ENCODE measurements at places on chromosomes 5 and 9.

DNA sequence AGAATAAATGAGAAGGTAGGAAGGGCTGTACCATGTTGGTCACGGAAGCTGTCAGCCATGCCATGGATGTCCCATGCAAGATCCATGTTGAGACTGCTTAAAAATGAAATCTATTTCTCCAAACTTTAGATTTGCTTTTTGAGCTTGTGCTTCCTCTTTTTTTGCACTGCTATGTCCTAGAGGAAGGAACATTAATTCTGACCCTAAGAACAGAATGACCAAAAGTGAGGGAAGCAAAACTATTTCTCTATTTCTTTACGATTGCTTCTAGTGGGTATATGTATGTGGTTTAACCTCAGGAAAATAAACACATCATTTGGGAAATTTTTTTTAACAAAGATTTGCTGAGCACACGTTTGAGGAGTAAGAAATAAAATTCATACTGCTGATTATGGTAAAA, 84.6 kb downstream of the USP20 start:
- no peak for DNase-seq

DNA sequence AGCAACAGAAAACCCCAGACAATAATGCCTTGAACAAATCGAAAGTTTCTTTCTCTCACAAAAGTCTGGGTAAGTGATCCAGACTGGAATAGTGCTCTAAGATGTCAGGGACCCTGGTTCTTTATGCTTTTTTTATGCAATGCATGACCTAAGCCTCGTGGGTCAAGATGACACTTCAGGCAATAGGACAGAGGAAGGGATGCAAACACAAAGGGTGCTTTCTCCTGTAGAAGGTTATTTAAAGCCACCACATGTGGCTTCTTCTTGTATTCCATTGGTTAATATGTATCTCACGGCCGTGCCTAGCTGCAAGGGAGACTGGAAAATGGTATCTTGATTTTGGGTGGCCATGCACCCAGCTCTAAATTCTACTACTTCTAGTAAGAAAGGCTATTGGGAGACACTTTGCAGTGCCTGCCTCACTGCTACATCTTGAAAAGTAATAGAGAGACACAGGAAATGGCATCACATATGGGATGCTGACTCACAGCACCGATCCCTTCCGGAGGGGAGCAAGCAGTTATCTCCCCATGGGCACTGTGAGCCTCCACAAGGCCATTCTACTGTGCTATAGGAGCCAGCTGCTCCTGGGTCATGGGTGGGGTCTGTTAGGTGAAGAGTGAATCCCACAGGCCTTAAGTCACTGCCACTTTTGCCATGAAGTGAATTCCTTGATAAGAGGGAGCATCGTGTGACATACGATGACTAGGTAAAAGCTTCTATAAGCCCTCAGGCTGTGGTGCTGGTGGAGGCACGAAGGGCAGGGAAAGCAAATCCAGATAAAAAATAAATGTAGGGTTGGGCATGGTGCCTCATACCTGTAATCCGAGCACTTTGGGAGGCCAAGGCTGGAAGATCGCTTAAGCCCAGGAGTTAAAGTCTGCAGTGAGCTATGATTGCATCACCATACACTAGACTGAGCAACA, 32.5 kb upstream of the RAB14 start:
- no peak for DNase-seq

- DNase-seq, result no peak
Measured at GRCh38 chr9:136401173-136401922, 1.4 kb upstream of the SNAPC4 start.

DNA sequence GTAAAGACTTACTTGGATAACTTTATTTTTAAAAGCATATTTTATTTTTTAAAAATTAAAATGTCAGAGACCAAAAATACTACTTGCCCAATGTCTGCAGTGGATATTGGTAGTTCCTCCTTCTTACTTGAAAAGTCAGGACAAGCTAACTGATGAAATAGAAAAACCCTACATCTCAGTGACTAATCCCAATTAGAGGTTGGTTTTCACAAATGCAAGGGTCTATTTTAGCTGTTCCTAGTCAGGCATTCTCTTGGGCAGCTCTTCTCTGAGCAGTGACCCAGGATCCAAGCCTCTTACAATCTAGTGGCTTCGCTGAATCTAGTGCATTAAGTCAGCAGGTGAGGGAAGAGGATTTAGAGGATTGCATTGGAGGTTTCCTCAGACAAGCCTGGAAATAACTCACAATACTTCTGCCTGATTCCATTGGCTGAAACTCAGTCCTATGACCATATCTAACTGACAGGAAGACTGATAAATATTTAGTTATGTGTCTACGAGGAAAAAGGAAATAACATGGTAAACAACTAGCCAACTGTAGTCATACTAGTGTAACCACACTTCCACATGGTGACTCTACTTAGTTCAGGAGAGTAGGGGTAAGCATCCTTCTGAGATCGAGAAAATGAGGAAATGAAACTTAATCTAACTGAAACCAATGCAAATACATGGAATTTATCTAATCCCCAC, 34.2 kb upstream of the MIER3 start:
- no peak for DNase-seq

DNA sequence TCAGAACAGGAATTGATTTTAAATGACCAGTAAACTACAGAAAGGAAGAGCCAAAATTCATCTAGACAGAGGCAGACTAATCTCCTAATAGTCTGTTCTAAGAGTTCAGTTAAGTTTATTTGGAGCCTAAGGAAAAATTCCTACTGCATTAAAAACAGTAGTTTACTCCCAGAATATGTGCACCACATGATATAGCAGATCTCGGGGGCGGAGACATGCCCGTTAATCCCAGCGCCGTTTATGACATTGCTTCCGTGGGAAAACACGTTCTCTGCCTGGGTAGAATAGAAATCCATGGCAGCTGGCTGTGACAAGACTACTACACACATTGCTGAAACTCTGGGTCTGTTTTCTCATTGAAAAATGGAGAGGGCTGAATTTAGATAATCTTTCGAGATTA, 11.4 kb downstream of the HABP4 start:
- DNase-seq, result no peak

DNA sequence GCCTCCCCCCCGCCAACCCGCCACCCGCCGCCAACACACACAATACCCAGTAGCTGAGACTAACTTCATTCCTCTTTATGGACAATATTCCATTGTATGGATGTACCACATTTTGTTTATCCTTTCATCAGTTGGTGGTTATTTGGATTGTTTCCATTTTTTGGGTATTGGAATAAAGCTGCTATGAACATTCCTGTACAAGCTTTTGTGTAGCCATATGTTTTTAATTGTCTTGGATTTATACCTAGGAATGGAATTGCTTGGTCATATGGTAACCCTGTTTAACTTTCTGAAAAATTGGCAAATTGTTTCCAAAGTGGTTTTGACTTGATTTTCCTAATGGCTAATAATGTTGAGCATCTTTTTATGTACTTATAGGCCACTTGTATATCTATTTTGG, 4.9 kb upstream of the UBTD2 start:
- no peak for DNase-seq

- no peak for DNase-seq
Measured at GRCh38 chr5:58075907-58076306, 384.0 kb downstream of the PLK2 start.

- DNase-seq, result no peak
Measured at GRCh38 chr9:33903157-33903780, 86.3 kb downstream of the UBE2R2 start.

GRCh38 chr5:58107704-58108103, 352.2 kb downstream of the PLK2 start:
- no peak for DNase-seq

DNA sequence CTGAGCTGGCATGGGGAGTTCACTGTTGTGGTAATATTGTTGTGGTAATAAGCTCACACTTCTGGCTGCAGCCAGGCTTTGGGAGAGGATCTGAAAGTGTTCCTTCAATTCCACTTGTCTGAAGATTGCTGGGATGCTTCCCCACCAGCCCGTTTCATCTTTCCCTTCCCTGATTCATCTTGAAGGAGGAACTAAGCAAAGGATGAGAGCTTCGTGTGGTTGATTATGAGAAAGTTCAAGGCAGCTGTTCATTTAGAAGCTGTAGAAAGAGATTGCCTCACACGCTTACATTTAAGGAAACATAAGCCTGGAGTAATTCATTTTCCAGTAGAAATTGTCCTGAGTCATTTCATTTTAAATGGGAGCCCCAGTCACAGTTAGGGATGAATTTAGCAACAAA, 122.4 kb upstream of the GAS1 start:
- DNase-seq, result no peak

DNA sequence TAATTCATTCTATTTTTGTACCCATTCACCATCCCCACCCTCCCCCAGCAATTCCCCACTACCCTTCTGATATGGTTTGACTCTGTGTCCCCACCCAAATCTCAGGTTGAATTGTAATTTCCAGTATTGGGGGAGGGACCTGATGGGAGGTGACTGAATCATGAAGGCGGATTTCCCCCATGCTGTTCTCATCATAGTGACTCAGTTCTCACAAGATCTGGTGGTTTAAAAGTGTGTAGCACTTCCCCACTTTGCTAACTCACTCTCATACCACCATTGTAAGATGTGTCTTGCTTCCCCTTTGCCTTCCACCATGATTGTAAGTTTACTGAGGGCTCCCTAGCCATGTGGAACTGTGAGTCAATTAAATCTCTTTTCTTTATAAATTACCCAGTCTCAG, 25.9 kb upstream of the TESK1 start:
- DNase-seq, result no peak

DNA sequence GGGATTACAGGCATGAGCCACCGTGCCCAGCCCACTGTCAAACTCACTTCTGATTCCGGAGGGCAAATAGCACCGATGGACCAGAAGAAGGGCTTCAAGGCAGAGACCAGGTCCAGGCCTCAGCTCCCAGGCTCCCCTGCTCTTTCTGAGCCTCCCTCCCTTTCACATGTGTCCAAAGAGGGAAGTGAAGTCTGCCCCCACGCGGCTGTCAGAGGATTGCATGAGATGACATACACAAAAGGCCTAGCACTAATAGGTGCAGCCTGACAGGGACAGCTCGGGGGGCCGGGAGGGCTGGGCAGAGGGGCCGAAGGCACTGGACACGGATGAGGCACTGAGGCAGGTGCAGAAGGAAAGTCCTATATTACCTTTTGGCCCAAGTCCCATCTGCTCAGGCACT, 16.1 kb downstream of the FBP1 start:
- DNase-seq, result no peak

DNA sequence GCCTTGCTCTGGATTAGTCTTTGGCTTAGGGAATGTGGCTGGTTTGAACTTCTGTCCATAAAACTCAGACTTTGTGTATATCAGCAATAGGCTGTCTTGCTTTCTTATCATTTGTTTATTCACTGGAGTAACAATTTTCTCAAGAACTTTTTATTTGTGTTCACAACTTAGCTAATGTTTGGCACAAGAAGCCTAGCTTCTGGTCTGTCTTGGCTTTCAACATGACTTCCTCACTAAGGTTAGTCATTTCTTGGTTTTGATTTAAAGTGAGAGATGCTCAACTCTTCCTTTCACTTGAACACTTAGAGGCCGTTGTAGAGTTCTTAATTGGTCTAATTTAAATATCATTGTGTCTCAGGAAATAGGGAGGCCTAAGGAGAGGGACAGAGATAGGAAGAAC, 4.9 kb downstream of the FBXO38 start:
- no peak for DNase-seq

DNA sequence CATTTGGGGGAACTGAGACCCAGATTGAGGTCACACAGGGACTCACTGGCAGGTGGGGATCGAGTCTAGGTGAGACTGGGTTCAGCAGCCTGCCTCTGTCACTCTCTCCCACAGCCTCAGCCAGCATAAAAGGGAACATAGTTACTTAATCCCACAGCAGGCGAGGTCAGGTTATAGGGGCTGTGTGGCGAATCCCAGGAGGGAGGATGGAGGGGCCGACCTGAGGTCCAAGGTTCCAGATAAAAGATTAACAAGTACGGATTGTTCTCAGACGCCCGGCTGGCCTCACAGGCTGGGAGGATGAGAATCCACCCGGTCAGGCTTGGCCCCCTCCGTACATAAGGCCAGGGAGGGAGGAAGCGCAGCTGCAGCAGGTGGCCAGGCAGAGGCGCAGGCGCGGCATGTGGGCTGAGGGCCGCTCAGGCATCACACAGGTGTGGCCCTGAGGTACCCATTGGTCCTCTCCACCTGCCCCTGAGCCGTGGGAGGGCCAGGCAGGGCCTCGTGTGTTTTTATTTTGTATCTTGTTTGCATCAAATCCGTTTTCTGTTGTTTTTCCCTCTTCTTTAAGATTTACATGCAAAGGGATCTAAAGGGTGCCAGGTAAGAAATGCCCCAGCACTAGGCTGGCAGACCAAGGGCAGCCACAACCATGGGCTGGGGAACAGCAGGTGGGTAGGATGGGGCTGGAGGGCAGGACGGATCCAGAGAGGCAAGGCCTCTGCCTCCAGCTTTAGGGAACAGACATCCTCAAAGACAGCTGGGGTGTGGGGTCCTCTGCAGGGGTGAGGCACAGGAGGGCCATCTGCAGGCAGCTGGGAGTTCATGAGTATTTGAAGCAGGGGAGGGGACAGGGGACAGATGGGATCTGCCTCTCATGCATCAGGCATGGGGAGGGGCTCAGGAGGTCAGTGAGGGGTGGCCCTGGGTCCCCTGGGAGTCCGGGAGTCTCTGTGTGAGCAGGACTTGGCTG, 3.6 kb downstream of the SUSD3 start:
- DNase-seq, result no peak

DNA sequence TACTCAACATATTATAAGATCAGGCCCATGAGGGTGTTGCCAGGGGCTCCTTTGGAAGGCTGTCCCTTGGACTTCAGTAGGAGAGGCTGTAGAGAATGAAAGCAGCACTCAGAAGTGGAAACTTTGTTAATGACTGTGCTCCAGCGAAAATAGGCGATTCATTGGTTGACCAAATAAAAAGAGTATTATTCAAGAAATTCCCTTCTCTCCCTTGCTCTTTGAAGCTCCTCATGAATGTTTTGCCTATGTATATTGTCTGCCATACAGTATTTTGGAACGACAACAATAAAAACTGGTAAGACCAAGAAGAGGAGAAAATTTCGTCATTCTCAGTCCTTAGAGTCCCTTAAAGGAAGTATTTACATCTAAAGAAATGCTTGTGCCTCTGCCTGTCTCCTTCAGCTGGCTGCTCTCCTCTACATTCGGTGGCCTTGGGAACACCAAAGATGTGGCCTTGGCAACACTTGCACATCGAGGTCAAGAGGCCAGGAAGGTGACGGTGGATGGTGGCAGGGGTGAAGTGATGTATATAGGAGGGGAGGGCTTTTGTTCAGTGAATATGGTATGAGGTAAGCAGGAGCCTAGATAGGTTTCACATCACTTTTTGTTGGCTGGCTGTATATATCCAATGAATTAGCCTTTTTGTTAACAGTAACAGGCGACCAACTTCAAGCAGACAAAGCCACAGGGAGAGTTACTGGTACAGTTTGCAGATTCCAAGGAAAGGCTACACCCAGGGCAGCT, 95.0 kb upstream of the ACTBL2 start:
- DNase-seq, result no peak

DNA sequence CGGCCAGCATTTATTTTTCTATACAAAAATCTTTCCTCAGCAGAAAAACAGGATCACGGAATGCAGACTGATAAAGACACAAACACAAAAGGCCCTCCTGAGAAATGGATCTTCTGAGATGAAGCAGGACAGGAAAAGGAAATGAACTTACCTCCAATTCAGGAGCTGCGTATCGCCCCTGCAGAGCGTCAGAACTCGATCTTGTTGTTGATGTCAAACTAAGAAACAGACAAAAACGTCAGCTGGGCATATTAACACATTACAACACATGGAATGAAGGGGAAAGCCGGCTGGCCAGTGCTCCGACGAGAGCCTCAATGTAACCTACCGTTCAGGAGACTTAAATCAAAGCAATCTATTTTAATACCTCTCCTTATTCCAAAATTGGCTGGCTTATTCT, 105.1 kb downstream of the SERINC5 start:
- no peak for DNase-seq

Data from epithelial cell of prostate (primary cell).